ENCODE measurements at places on chromosomes 5 and 9.

GRCh38 chr9:33835625-33836260, 18.8 kb downstream of the UBE2R2 start:
- DNase-seq: no peak

DNA sequence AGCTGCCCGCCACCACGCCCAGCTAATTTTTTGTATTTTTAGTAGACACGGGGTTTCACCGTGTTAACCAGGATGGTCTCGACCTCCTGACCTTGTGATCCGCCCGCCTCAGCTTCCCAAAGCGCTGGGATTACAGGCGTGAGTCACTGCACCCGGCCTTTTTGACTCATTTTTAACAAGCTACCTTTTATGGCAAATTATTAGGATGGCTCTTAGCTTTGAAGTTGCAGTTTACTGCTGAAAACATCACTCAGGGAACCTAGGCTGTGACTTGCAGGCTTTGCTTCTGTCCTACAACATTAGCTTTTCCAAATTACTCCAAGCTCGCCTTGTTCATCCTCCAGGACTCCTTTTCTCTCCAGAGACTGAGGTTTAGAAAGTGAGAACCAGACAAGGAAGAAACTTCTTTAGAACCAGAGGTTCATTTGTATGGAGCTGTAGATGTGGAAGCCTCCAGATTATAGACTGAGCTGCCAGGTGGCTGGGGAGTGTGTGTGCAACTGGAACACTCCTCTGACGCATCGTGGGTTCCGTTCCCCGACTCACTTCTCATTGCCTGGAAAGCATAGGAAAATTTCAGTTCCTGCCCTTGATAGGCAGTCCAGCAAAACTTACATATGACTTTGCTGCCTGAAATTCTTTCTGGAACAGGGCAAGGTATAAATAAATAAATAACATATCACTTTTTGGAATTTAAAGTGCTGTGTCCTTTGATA, 23.8 kb upstream of the SPTAN1 start:
- no peak for DNase-seq

- no peak for DNase-seq
Observed at GRCh38 chr5:115785381-115786065, 30.9 kb downstream of the CDO1 start.

DNA sequence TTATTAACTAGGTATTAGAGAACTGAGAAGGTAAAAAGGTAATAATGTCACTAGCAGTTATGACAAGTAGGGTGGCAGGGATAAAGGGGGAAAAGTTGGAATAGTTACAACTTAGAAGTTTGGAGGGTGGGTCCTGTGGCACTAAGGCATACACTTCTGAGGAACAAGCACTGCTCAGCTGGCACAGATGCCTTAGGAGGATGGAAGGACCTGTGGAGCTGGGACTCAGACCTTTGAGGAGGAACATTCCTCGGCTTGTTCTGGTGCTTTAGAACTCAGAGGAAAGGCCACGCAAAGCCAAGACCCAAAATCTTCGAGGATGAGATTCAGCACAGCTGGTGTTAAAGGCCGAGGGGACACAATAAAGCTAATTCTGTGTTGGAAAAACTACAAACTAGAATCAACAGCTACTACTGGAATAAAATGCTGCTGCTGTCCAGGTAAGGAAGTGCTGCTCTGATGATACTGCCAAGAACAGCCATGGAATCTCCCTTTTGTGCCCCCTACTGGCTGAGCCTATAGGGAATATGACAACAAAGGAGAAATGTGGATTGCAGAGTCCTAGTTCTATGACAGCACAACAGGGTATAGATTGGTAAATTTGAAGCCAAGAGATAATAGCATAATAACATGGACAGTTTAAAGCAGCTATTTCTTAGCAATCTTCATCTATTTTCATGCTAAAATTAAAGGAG, 126.7 kb downstream of the SLC25A46 start:
- no peak for DNase-seq

- no peak for DNase-seq
Observed at GRCh38 chr5:116510517-116510916, 64.1 kb downstream of the SEMA6A start.

DNA sequence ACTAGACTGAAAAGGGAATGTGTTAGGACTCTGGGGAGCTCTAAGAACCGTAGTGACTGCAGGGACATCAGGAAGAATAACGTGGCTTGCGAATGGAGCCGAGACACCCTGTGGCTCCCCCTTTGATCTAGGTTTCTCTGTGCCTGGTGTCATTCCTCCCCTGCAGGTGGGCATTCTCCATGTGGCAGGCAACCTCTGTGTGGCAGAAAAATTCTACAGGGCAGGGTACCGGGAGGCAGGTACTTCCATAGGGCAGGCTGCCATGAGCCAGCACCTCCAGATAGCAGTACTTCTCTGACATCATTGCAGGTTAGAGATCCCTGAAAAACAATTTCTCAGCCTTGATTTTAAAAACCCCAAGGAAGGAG, 43.1 kb downstream of the ROPN1L start:
- no peak for DNase-seq

DNA sequence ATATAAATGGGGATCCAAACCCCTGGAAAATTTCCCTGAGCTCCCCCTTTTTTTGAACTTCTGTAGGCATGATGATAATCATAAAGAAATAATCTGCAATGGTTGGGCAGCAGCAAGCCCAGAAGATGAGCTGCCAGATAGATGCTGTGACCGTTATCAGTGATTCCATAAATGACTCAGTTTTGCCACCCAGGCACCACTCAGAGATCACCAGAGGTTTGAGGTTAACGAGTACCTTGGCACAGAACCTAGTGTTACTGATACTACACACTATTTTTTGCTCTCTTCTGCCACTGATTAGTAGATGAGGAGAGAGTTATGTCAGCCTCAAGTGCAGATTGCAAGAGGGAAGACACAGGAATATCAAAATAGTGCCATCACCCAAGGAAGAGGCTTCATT, 199.3 kb upstream of the PTGER4 start:
- DNase-seq: no peak

DNA sequence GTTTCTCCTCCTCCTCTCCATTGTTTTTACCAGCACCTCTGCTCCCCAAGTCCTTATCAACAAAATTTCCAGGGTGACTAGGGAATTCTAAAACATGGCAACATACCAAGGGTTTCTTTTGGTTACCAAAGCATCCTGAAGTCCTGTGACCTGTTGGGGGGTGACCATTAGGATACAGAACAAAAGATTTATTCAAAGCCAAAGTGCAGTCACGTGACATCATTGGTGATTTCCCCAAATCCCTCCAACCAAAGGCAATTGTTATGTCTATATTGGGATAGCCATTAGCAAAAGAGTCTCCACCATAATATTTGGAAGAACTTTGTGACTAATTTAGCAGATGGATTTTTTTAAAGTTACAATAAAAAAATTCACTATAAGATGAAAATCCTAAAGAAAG, 168.4 kb downstream of the TRPM6 start:
- DNase-seq: no peak

GRCh38 chr5:154761046-154761736, 6.0 kb downstream of the LARP1 start:
- DNase-seq: no peak

DNA sequence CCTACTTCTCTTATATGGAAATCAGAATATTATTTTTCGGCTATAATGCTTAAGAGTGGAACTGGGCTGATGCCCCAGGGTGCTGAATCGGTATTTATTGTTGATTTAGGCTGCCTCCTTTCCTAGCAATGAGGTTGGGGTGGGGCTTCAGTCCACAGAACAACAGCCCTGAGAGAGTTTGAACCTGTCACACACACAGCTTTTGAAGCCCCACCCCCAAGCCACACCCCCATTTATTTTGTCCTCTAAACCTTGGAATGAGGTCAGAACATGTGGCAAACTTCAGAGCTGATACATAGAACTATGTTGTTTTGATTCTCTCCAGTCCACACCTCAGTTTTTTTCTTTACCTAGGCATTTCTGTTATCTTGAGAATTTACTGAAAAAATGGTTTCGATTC, 51.7 kb upstream of the CAMK4 start:
- DNase-seq: no peak

DNA sequence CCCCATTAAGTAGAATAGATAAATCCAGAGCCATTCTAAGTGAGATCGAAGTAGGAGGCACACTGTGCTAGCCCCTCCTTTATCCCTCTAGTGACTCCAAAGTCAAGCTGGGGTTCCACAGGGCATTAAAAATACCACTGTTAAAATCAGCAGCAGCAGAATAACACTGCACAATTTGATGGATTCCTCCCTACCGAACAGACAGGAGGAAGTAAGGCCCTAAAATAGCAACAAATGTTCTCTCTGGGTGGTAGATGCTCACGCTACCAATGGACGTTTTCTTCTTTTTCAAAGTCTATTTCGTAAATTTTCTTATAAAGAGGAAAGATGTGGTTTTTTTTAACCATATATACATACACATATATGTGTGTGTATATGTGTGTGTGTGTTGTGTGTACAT, 54.4 kb downstream of the FBXW11 start:
- no peak for DNase-seq

DNA sequence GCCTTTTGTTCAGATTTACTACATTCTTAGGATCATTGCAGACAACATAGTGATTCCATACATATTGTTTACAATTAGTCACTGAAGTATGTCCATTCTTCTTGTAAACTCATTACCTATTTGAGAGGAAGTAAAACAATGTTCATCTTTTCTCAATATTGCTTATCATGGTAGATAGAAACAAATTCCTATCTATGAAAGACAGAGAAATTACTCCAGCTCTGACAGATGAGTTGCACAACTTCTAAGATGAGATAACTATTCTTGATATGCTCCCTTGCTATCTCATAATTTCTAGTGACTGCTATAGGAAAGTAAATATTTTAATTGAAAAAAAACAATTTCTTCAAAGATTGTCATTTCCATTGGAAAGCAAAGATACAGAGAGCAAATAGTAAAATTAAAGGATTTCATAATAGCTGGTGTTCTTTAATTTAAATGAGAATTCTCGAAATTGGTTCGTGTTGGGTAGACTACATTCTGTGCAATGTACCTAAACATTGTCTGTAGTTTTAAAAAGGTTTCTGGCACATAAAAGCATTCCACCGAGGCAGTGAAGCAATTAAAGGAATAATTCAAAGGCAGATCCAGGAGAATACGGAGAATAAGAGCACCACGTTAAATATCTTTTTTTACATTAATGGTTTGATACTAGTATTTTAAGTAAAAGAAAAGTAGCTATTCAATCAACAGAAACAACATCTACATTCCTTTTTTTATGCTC, 1029.1 kb upstream of the ACO1 start:
- DNase-seq: no peak

DNA sequence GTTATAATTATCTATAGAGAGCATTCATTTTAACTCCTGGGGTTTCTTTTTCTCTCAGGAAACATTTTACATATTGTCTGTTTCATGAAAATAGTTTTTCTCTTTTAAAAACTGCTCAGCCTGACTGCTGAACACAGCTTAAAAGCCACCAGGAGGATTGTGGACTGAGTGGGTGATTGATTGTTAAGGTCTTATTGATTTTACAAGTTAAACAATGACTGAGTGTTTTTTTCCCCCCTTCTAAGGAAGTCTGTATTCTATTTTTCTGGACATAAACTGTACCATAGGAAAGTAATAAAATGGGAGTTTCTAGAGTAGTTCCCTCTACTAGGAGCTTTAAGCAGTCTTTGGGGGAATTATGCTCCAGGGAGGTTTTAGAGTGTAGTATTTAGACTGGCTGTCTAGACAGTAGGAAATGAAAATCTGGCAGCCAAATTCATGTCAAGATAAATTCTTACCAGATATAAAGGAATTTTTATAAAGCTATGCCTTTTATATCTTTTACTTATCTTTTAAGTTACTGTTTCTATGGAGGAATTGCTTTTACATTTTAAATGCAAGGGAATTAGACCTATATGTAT, 463.9 kb downstream of the PRR16 start:
- DNase-seq: no peak

- DNase-seq: no peak
Observed at GRCh38 chr5:95939465-95939864, 22.2 kb downstream of the ELL2 start.

- no peak for DNase-seq
Observed at GRCh38 chr9:73640971-73641370, 489.3 kb downstream of the ANXA1 start.

DNA sequence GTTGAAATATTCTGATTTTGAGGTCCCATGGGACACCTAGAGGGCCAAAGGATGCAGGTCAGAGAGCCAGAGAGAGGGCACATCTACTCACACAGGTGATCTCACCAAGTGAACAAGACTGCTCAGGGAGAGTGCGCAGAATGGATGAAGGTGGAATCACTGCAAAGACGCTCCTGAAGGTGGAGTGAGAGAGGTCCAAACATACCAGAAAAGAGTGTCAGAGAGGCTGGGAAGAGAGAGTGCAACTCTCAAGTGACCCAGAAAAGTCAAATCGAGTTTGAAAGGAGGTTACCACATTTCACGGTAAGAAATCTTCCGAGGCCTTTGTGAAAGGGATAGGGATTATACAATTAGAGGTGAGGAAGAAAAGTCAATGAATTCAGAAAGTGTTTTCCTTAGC, 173.4 kb downstream of the EPB41L4A start:
- DNase-seq: no peak

- DNase-seq: no peak
Observed at GRCh38 chr9:124769549-124770358, 1.4 kb downstream of the NR6A1 start.

DNA sequence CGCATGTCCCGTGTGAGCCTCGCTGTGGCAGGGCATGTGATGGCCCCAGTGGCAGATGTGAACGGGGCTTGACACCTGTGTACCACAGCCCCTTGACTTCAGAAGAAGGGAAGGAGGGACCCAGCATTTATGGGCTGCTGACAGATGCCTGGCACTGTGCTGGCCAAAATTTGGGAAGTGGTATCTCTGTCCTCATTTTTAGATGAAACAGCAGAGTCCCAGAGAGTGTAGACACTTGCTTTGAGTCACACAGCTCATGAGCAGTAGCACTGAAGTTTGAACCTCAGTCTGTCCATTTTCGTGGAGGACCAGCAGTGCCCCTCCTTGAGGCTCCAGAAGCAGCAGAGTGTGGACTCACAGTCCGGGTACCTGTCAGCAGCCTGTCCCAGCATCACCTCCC, 16.5 kb downstream of the NEK6 start:
- no peak for DNase-seq
